ENCODE measurements at places on chromosomes 1 and 21.

DNA sequence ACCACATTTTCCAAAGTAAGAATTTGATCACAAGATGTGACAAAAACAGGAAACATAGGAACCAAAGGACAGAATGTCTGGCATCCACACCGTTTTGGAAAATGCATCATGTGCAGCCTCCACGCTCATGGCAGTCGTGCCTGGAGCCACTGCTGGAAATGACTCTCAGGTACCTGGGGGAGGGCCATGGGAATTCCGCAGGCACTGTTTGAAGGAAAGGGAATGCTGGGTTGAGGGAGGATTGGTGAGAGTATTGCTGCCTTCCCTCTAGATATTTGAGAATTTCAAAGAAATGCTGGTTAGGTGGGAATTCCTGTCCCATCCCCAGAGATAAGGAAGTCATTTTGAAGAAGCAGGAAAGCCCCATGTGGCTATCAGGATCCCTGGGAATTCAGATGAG lies 10.8 kb downstream of the SLAMF1 start:
- DNase-seq: no peak

DNA sequence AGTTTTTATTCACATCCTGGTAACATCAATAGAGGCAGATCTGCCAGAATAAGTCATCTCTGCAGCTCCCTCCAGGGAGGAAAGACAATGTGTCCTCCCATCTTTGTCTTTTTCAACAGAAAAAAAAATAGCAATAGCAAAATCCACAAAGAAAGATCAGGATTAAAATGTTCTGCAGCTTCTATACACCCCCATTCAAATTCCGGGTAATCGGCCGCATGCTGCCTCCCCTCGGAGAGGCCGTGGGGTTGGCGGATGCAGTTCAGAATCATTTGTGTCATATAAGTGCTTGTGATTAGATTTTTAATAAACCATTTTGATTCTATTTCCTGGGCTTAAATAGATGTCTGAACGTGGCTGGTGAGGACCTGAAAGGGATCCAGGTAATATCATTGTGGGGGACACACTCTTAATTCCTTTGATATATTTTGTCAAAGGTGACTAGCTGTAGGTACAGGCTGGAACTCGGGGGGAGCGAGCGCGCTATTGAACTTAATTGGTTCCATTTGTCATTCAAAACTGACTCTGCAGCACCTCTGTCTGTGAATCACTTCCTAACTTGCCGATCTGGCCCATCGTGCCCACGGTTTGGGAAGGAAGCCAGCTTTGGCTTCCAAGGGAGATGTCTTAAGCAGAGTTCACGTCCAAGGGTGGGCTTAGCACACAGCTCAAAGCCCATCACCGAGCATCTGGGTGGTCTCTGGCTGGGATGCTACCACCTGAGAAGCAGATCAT lies 85.6 kb upstream of the ARHGEF16 start:
- DNase-seq: no peak

DNA sequence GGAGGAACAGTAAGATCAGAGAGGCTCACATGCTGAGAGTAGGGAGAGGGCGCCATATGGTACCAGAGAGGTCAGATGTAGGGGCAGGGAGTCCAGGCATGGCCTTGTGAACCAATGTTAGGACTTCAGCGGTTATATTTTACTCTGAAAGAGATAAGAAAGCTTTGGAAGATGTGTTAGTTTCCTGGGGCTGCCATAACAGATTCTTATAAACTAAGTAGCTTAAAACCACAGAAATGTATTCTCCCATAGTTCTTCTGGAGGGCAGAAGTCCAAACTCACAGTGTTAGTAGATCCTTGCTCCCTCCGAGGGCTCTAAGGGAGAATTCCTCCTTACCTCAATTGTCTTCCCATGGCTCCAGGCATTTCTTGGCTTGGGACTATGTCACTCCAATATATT lies 502.5 kb upstream of the ADGRL2 start:
- DNase-seq: no peak

DNA sequence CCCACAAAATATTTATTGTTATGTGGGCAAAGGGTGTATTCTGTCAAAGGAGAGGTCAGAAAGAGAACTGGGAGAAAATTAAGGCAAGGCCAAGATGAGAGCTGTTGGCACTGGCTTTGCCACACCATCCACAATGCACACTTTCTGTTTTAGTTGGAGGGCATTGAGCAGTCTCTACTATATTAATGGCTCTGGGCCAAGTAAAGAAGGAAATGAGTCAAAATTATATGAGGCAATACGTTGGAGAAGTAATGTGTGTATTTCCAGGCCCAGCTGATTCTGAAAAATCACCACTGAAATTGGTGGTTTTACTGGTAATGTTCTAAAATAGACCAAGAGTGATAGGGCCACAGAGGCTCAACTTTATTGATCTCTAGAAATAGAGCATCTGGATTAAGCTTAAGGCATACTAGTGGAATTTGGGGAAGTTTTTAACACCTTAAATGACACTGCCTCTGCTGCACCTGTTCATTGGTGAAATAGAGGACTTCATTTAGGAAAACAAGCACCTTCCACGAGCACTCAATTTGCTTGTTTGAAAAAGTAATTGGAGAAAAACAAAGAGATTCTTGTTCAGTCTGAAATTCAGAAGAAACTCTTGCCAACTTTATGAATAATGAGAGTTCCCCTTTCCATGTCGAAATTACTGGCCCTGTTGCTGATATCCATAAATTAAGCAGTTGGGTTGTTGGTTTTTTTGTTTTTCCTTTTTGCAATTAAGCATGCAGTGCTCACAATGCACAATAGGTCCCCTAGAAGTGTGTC lies 424.9 kb downstream of the ADGRL2 start:
- no peak for DNase-seq

GRCh38 chr1:239308701-239309333 lies 77.6 kb upstream of the CHRM3 start:
- peak; percentile 18 for DNase-seq

- DNase-seq: no peak
Measured at GRCh38 chr1:230114237-230114651, 47.2 kb downstream of the GALNT2 start.

DNA sequence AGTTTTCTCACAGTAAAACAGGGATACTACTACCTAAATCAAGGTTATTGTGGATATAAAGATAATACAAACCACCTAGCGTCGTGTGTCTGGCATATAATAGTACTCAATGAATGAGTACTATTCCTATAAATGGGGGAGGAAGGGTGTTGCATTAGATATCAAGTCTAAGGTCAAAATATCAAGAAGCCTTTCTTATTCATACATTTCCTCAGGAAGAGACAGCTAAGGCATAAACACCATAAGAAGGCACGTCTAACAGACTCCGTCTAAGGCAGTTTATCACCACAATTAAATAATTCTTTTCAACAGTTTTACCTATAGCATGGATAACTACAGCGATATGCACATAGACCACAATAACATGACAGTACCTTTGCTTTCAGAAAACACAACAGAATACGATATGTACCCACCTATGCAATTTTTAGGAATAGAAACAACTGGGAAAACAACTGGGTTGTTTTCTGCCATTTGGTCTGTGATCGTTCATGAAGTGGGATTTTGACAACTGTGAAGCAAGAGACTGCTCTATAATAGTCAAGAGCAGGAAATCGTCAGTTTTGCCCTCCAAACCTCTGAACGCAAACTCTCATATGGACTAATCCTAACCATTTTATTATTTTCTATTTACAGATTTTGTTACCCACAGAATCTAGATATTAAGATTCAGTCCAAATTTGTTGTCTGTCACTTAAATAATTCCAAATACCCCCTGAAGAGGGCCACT lies 53.1 kb downstream of the HNRNPR start:
- DNase-seq: no peak

GRCh38 chr1:45400049-45400448 lies 59.8 kb upstream of the MUTYH start:
- DNase-seq: no peak

- no peak for DNase-seq
Measured at GRCh38 chr1:226971765-226972164, 31.7 kb downstream of the COQ8A start.

DNA sequence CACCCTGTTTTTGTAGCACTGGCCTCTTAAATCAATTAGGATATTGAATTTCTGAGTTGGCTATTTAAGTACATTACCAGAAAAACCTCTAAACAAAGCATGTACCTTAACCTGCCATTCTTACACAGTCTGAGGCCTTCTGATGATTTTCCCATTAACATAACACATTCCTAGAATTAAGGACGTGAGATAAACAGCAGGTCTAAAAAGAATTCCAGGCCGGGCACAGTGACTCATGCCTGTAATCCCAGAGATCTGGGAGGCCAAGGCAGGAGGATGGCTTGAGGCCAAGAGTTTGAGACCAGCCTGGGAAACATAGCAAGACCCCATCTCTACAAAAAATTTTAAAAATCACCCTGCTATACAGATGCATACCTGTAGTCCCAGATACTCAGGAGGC lies 18.0 kb upstream of the LRRC8D start:
- no peak for DNase-seq

DNA sequence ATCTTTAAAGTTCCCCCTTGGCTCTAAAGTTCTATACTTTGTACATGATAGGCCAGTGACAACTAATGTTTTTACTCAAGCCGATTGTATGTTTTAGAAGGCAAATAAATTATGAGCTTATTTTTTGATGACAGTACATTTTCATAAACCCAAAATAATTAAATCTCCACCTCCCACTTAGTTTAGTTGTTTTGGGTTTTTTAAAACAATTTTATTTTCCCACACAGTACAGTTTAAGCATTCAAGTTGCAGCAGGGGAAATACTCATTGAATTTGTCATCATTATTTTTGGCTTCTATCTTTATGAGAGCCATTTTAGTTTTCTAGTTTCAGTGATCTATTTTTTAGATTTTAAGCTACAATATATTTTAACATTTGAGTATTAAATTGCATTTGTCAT lies 93.6 kb downstream of the OLFML2B start:
- DNase-seq: no peak

DNA sequence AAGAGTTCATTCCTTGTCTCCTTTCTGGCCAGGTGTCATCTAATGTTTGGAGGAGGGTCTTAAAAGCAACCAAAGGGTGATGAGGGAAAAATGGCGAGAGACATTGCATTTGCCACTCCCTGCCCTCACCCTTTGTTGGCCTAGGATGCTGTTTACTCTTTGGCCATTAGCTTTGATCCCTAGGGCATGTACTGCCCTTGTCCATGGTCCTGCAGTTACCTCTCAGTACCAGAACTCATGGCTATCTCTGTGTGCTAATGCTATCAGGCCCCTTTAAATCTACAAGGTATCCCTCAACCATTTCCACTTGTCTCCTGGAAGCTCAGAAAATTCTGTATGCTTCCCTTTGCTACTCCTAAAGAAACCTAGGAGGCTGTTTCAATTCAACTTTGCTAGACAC lies 424.8 kb upstream of the PLXNA2 start:
- DNase-seq: no peak

DNA sequence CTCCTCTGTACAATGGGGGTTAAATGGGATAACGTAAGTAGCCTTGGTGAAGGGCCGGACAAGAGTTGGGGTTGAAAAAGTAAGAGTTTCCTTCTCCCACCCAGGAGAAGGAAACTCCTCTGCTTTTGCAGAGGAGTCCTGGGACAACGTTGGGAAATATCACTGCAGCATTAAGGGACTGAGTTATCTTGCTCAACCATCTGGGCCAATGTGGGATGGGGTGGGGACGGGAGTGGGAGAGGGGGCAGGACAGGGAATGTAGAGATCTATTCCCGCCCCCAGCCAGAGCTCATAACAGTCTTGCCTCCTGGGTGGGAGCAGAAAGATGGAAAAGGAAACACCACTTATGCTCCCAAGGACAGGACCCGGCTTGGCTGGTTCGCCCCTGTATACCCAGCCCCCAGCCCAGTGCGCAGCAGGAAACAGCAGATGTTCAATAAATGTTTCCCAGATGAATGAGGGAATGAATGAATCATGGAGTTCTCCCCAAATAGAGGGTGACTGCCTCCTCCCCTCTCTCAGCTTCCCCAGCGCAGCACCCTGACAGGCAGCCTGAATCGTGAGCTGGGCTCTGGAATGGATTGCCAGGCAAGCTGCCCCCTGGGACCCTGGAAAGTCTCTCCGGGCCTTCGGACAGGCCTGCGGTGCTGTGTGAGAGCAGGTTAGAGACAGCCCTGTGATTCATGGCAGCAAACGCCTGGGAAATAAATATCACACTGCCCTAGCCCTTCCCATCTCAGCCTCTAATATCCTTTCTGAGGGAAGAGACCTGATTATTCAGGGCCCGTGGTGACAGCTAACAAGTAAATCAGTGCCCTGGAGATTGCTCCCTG lies 24.8 kb downstream of the FBXO2 start:
- no peak for DNase-seq

GRCh38 chr1:198374288-198374687 lies 166.2 kb downstream of the ATP6V1G3 start:
- DNase-seq: no peak

DNA sequence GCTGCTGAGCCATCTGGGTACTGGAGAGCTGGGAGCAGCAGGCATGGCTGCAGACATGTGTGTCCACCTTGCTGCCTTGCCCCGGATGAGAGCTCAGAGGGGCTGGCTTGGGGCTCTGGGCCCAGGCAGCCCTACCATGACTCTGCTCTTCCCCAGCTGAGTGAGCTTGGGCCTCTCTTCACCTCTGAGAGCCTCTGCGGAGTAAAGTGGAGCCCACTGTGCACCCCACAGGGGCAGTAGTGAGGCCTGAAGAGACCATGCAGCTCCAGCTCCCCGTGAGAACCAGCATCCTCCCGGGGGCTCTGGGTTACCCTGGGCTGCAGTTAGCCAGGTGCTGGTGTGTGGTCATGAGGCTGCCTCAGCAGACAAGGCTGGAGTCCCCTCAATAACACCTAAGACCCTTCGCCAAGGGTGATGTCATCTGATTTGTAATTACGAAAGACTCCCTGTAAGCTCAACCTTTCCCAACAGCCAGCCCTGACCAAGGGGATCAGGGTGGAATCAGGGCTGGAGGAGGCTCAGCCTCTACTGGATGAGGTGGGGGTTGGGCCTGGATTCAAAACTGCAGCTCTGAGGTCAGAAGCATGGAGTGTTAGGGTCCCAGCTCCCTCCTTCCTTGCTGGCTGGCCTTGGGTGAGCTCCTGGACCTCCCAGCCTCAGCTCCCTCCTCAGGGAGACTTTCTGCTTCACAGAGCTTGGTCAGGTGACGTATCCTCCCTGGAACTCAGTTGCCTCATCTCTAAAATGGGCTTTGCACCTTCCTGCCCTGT lies 308.0 kb downstream of the MATN1 start:
- no peak for DNase-seq

DNA sequence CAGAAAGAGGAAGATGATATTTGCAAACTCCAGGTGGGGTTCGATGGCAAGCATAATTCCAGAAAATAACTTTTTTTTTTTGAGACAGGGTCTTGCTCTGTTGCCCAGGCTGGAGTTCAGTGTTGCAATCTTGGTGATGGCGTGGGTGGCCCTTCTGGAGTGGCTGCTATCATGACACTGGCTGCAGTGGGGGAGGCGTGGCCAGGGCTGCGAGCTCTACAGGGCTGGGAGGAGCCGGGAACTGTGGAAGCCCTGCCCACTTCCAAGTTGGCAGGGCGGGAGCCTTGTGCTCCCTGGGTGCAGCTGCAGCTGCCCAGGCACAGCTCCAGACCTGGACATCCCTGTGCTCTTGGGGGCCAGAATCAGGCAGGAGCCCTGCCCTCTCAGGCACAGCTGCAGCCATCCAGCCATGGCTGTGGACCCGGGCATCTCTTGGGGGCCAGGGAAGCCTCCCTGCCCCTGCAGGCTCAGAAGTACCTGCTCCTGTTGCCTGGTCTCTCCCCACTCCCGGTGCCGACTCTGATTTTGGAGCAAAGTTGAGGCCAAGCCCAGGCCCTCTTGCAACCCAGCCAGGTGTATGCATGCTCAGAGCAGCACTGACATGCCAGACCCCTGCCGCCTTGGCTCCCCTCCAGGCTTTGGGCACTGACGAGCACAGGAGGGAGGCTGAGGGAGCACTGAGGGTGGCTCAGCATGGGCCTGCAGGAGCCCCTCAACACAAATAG lies 7.2 kb upstream of the BCL10 start:
- no peak for DNase-seq

GRCh38 chr1:240998441-240999015 lies 358.5 kb downstream of the RGS7 start:
- DNase-seq: no peak
